MCF 10A (cell line): ENCODE measurements at places on chromosomes 16 and 17. TPM values are rescaled to one million over a fixed set of nuclear protein-coding genes. Genes with fewer than 3 reads are reported as not detected.

- H3K4me1 ChIP-seq: no peaks in the 10 kb centered on the region
- DNase-seq: no peak
- peaks cover 20% of the 10 kb centered on the region for H3K27me3 ChIP-seq
- no peaks in the 10 kb centered on the region for H3K36me3 ChIP-seq
- no peak overlapping the region for H3K27ac ChIP-seq
- no peak overlapping the region for H3K4me3 ChIP-seq
These were observed 51.7 kb downstream of the CCDC42 start for GRCh38 chr17:8692916-8693315.

The C16orf46 gene
- total RNA-seq: 0.66 and 3.8 TPM in 2 replicates

DNA sequence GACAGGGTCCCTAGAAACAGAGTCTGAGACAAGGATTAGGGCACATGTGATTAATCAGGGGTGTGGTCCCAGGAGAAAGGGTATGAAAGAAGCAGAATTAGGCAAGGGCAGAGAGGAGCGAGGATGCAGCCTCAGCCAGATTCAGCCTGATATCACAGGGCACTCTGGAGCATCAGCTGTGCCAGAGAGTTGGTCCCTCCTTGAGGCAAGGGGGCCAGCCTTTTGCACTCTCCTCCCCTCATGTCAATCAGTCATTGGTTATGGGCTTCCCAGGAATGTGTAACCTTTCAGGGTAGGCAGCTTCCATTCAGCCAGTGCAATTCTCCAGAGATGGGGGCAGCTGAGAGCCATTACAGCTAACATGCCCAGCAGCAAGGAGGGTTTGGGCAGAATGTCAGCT is 152.6 kb upstream of the LHX1 start:
- no peaks in the 10 kb centered on the region for H3K36me3 ChIP-seq
- H3K27me3 ChIP-seq: peaks cover 65% of the 10 kb centered on the region
- no peaks in the 10 kb centered on the region for H3K4me1 ChIP-seq
- H3K27ac ChIP-seq: no peak overlapping the region

- DNase-seq: no peak
- H3K4me1 ChIP-seq: no peaks in the 10 kb centered on the region
- no peak overlapping the region for H3K27ac ChIP-seq
- no peak overlapping the region for H3K4me3 ChIP-seq
- no peaks in the 10 kb centered on the region for H3K36me3 ChIP-seq
These were observed 22.1 kb downstream of the PRKCB start for GRCh38 chr16:23857881-23858269.

DNA sequence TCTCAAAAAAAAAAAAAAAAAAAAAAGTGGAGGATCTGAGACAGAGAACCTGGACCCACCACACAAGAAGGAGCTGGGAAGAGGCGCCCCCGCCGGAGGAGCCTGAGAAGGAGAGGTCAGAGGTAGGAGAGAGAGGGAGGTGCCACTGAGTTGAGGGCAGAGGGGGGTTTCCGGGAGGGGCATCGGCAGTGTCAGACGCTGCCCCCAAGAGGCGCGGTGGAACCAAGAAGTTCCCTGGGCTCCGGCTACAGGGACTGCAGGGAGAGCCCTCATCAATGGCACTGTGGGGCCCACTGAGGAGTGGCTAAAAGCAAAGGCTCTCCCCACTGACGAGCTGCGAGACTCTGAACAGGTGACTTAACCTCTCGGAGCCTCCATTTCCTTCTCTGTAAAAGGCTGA is 4.2 kb downstream of the CCDC42 start:
- no peaks in the 10 kb centered on the region for H3K36me3 ChIP-seq
- no peak overlapping the region for H3K4me3 ChIP-seq
- no peak overlapping the region for H3K27ac ChIP-seq
- no peaks in the 10 kb centered on the region for H3K4me1 ChIP-seq
- peaks cover 40% of the 10 kb centered on the region for H3K27me3 ChIP-seq

The RND2 gene
- total RNA-seq: 0.16 TPM in 1 of 2 replicates, not detected in the other

GRCh38 chr17:33464669-33465280 is 171.7 kb upstream of the ASIC2 start:
- no peak for DNase-seq
- no peaks in the 10 kb centered on the region for H3K36me3 ChIP-seq
- no peaks in the 10 kb centered on the region for H3K27me3 ChIP-seq
- H3K27ac ChIP-seq: no peak overlapping the region
- no peak overlapping the region for H3K4me3 ChIP-seq
- H3K4me1 ChIP-seq: no peaks in the 10 kb centered on the region

- H3K36me3 ChIP-seq: no peaks in the 10 kb centered on the region
- H3K4me1 ChIP-seq: no peaks in the 10 kb centered on the region
- peak; percentile 86 for DNase-seq
- H3K27me3 ChIP-seq: no peaks in the 10 kb centered on the region
These were observed 33.9 kb downstream of the BAHCC1 start for GRCh38 chr17:81428948-81429774.

GRCh38 chr16:86231996-86232350 is 278.4 kb upstream of the FOXF1 start:
- H3K36me3 ChIP-seq: no peaks in the 10 kb centered on the region
- H3K4me3 ChIP-seq: no peak overlapping the region
- no peak overlapping the region for H3K27ac ChIP-seq
- peaks cover 41% of the 10 kb centered on the region for H3K27me3 ChIP-seq
- no peak for DNase-seq
- H3K4me1 ChIP-seq: no peaks in the 10 kb centered on the region

The PMFBP1 gene
- 1.4 TPM in 2 replicates for total RNA-seq

The KRTAP4-3 gene
- not detected in 2 replicates for total RNA-seq

The LONP2 gene
- 55.6 and 58.8 TPM in 2 replicates for total RNA-seq

- no peaks in the 10 kb centered on the region for H3K36me3 ChIP-seq
- no peaks in the 10 kb centered on the region for H3K27me3 ChIP-seq
- H3K27ac ChIP-seq: no peak overlapping the region
- no peak for DNase-seq
- peaks cover 16% of the 10 kb centered on the region for H3K4me1 ChIP-seq
These were observed 2.4 kb downstream of the PRPSAP2 start for GRCh38 chr17:18860161-18860972.

The KRTAP4-9 gene
- not detected in 2 replicates for total RNA-seq

The SLC12A3 gene
- not detected in 2 replicates for total RNA-seq

DNA sequence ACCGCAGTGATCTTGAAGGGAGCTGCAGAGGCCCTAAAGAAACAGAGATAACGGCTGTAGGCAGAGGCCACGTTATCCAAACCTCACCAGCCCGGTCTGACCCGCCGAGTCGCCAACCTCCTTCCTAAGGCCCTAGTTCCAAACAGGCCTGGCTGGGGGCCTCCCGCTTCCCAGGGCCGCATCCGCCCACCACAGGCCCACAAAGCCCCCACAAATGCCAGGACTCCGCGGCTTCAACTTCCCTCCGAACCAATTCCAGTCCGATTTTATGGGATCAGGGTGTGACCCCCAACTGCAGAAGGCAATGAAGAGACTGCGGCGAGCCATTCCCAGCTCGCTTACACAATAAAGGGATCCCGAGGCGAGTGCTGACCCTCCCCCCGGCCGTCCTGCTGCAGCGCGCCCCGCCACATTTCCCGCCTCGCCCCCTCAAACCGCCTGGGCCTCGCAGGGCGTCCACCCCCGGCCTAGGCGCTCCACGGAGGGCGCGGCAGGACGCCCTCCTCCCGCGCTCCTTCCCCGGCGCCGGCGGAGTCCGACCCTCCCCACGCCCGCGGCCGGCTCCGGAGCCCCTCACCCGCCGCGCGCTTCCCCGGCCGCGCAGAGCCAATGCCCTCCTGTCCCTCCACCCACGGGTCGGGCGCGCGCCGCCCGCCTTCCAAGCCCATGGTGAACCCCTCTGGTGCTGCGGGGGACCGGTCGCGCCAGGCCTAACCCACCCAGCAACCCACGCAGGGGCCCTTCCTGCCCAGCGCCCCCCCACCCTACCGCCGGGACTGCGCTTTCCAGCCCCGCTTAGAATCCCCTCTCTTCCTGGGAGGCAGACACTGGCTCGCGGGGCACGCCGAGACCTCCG is 926 bp downstream of the MYH10 start:
- H3K27ac ChIP-seq: peak overlapping the region; percentile 92
- no peaks in the 10 kb centered on the region for H3K27me3 ChIP-seq
- H3K36me3 ChIP-seq: no peaks in the 10 kb centered on the region
